ENCODE measurements at places on chromosomes 2 and 18.

- DNase-seq = no peak
Measured at GRCh38 chr2:32949260-32949659, 2.5 kb downstream of the LTBP1 start.

DNA sequence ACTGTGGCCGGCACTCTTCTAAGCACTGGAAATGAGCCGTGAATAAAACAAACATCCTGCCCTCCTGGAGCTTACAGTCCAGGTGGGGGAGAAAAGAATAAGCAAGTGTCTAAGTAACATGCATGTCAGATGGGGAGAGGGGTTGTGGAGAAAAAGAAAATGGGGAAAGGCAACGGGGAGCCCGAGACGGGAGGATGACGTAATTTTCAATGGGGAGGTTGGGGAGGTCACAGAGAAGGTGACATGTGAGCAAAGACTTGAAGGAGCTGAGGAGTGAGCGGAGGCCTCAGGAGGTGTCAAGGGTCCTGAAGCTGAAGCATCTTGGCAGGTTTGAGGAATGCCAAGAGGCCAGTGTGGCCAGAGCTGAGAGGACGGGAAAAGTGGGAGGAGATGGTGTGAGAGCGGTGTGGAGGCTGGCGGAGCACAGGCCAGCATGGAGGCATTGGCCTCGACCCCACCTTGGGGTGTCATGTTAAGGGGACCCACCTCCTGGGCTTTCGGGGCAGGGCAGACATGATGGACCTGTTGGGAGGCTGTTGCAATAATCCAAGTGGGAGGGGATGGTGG, 15.0 kb upstream of the NTSR2 start:
- no peak for DNase-seq

GRCh38 chr2:233350708-233351107, 3.6 kb upstream of the DGKD start:
- no peak for DNase-seq

DNA sequence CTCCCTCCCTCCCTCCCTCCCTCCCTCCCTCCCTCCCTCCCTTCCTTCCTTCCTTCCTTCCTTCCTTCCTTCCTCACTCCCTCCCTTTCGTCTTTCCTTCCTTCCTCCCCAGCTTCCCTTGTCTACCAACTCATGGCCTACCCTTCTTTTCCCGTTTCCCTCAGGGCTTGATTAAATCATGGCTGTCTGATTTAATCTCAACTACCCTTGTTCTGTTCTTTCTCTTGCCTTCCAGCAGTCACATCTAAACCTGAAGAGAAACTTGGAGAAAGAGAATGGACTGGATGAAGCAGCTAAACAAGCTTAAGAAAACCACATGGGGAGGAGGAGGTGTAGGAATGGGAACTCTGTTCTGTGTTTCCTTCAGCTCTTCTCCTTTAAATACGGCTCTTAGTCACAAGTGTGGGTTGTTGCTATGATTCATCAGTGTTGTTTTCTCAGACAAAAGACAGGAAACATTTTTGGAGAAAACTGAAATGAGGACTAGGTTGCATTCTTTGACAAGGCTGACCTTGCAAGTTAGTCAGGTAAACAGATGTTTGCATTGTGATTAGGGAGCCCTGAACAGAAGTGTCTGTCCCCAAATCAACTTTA, 177.9 kb downstream of the LRRTM1 start:
- no peak for DNase-seq

DNA sequence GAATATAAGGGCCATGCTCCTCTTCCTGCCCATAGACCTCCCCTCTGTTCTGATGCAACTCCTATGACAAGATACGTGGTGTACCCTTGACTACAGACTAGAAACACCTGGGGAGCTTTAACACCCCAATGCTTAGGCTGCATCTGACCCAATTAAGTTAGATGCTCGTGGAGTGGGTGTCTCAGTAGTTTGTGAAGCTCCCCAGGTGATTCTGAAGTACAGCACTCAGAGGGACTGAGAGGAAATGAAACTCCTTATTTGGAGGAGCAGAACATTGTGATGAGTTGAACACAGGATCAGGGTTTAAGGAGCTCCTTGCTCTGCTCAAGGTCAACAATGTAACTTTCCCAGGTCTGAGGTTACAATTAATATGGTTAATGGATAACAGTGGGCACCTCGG, 80.3 kb upstream of the TTC39C start:
- DNase-seq = no peak

- DNase-seq = no peak
Measured at GRCh38 chr2:109080757-109081156, 48.2 kb upstream of the SH3RF3 start.

DNA sequence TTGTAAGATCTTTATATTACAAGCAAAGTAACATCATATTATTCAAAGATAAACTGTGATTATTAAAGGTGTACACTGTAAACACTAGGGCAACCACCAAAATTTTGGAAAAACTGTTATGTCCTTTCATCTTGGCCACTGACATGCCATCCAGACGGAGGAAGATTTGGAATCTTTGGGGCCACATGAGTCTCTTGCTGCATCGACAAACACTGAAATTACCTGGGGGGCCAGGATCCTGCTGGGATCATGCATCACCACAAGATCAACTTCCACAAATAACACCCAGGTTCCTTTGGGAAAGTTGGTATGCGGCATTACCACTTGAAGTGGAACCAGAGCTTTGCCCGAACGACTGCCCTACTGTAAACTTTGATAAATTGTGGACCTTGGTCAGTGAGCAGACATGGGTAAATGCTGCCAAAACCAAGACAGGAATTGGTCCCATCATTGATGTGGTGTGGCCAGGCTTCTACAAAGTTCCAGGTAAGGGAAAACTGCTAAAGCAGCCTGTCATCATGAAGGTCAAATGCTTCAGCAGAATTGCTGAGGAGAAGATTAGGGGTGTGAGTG, 110.6 kb upstream of the UXS1 start:
- DNase-seq = no peak

GRCh38 chr18:48875942-48876511, 74.7 kb downstream of the SMAD7 start:
- DNase-seq = no peak

DNA sequence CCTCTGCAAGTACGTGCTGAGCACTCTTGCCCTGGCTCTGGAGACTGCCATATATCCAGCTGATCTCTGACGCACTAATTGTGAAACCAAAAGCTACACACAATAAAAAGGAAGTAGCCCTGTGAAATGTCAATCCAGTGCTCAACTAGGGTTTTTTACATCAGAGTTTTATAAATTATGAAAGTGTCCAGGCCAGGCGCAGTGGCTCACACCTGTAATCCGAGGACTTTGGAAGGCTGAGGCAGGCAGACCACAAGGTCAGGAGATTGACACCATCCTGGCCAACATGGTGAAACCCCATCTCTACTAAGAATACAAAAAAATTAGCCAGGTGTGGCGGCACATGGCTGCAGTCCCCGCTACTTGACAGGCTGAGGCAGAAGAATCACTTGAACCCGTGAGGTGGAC, 24.5 kb upstream of the PEX13 start:
- peak; percentile 70 for DNase-seq

DNA sequence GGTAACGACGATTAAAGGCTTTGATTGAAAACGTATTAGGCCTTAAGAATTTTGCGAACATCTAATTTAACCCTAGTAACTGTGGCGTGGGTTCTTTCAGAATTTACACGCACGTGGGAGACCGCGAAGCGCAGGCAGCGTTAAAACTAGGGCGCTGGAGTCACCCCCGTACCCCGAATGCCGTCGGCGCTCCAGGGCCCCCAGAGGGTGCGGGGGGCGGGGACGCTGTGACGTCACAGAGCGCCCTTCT, 673 bp upstream of the SMCHD1 start:
- DNase-seq = peak; percentile 88

GRCh38 chr18:73791081-73791480, 356.6 kb downstream of the FBXO15 start:
- no peak for DNase-seq

- no peak for DNase-seq
Measured at GRCh38 chr2:9124231-9124741, 82.3 kb upstream of the ASAP2 start.

- no peak for DNase-seq
Measured at GRCh38 chr18:23966909-23967308, 47.6 kb upstream of the TTC39C start.

DNA sequence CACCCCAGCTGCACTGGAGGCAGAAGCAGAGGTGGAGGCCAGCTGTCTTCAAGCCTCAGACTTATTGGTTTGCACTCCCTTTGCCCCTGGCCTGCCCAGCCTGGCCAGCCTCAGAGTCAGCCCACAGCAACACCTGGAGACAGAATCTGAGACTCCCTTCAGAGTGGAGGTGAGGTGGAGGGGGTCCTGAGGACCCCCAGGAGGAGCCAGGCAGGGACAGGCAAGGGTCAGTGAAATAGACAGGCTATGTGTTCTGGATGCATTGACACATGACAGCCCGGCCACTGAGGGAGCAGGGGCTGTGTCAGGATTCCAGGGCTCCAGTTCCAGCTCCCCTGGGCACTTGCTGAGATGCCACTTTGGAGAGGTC, 309.7 kb downstream of the MYCN start:
- no peak for DNase-seq

DNA sequence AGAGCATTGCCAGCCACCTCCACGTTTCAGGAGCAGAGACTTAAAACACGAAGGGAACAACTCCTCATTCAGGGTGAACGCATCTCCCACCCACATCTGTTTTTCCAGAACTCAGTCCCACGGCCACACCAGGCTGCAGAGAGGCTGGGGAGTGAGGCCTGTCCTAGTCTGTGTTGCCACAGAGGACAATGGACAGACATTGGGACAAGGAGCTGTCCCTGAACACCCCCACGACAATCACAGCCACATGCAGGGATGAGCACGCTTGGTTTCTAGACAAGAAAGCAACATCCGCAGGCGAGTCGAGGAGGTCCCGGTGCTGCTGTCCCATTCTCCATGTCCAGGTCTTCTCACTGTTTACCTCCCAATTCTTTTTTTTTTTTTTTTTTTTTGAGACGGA, 167.4 kb downstream of the EIPR1 start:
- DNase-seq = no peak

- no peak for DNase-seq
Measured at GRCh38 chr2:237598468-237599208, 8.1 kb upstream of the RAB17 start.

DNA sequence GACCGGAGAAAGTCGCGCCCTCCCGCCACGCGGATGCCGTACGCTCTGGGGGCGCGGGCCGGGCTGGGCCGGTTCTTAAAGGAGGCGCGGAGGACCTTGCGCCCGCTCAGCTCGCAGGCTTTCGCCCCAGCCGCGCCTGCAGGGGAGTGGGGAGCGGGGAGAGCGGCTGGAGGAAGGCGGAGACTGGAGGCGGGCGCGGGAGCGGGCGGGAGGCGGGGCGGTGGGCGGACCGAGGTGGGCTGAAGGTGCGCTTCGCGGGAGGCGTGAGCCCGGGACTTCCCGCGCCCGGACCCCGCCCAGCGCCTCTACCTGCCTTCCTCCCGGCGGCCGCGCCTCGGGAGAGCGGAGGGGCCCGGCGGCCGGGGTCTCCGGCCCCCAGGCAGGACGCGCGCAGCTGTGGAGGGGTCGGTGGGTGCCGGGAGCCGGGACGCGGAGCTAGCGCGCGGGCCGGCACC, at the start of gene ADRA2B:
TSS of gene ADRA2B (minus strand) at position 148 of the 455 bp plus-strand sequence. CDS start 422 bp downstream, outside the sequence.
- peak; percentile 84 for DNase-seq

- DNase-seq = no peak
Measured at GRCh38 chr2:83703598-83703997, 755.5 kb downstream of the SUCLG1 start.

GRCh38 chr2:238272156-238272555, 16.3 kb downstream of the PER2 start:
- no peak for DNase-seq

- DNase-seq = peak; percentile 4
Measured at GRCh38 chr2:119283873-119284331, 60.3 kb downstream of the STEAP3 start.

DNA sequence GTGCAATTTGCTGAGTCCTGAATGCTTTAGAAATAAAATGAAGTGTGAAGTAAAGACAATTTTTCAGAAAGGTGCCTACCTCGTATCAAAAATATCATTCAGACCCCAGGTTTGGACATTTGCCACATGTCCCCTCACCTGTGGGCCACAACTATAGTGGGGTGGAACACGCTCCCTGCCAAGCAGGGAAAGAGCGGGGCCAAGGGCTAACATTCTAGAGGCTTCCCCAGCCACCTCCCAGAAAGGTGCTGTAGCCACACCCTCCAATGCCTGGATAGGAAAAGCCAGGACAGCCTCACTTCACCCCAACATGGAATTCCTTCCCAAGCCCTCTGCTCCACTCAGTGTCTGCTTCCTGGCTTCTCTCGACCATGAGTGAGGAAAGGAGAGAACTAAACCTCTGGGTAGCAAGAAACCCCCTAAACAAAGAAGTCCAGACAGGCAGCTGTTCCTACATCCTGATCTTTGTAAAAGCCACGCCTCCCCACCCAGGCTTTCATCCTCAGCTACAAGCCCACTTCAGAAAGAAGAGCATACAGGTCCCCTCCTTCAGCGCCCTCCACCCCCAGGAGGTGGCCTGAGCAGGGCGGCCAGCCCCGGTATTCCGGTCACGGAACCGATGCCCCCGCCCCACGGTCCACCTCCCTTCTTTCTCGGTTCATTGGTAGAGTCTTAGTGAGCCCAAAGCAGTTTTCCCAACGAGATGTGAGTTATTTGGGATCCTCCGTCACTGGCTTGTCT, 2.1 kb downstream of the COL6A3 start:
- DNase-seq = no peak

DNA sequence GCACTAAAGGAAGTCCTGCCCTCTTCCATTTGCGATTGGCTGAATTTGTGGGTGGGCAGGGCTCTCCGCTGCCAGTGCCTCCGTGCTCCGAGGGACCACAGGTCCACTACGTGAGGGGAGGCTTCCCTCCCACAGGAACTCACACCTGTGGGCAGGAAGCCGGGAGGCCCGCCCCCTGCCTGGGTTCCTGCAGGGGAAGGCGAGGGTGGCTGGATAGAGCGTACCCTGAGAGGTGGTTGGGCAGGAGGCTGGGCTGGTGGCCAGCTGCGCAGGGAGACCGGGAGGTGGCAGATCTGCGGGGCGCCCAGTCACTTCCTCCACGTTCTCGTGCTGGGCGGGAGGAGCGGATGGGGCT, 47.0 kb upstream of the PTH2R start:
- DNase-seq = peak; percentile 25

GRCh38 chr2:133378928-133379549, 189.2 kb downstream of the NCKAP5 start:
- no peak for DNase-seq

DNA sequence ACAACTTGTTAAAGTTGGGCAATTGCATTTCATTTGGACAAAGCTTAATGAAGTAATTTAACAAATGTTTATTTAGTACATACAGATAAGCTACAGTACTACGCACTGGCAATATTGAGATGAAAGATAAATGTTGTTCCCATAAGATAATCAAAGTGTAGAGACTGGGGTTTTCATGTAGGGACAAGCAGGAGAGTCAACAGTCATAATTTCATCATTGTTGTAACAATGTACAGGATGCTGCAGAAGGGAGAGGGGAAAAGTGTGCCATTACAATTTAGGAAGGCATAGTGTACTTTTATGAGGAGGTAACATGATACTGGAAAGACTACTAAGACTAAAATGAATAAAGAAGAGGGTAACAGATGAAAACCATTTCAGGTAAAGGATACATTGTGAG, 441.6 kb downstream of the ERBB4 start:
- DNase-seq = no peak

- DNase-seq = no peak
Measured at GRCh38 chr2:233462826-233463470, 103.6 kb downstream of the USP40 start.
